Activated CD4-positive, alpha-beta memory T cell treated with anti-CD3 and anti-CD28 coated beads, Interleukin-2, amount 10 ng/mL, durations not matched to agents 7 days and 5 days (primary cell): ENCODE measurements at places on chromosomes 7 and 10. TPM values are rescaled to one million over a fixed set of nuclear protein-coding genes. Genes with fewer than 3 reads are reported as not detected.

DNA sequence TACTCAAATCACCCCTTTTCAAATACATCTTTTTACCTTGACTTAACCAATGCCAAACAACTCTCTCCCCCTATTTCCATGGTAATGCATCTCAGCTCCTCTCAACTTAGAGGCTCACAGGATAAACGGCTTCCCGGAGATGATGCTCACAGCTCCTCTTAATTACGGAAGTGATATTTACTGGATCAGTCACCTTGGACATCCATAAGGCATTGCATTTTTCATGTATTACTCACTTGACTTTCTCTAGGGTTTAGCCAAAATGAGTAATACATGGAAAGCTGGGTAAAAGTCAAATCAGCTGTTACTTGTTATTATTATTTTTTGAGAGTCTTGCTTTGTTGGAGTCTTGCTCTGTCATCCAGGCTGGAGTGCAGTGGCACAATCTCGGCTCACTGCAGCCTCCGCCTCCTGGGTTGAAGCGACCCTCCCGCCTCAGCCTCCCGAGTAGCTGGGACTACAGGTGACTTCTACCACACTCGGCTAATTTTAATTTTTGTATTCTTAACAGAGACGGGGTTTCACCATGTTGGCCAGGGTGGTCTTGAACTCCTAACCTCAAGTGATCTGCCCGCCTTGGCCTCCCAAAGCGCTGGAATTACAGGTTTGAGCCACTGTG is 73.3 kb upstream of the RHEB start:
- no peak for DNase-seq
- H3K4me1 ChIP-seq: no peaks in the 10 kb centered on the region
- no peaks in the 10 kb centered on the region for H3K36me3 ChIP-seq
- no peak overlapping the region for H3K27ac ChIP-seq

GRCh38 chr7:12089951-12090756 is 120.9 kb upstream of the TMEM106B start:
- DNase-seq: no peak
- H3K4me1 ChIP-seq: no peaks in the 10 kb centered on the region
- H3K4me3 ChIP-seq: no peak overlapping the region
- H3K27ac ChIP-seq: no peak overlapping the region

KCNIP2 gene
- 2.5 TPM for total RNA-seq

GRCh38 chr7:17408245-17408903 is 109.9 kb downstream of the AHR start:
- H3K4me1 ChIP-seq: peaks cover 5% of the 10 kb centered on the region
- no peaks in the 10 kb centered on the region for H3K36me3 ChIP-seq
- H3K4me3 ChIP-seq: no peak overlapping the region
- H3K27me3 ChIP-seq: no peaks in the 10 kb centered on the region

ABHD11 gene
- 13.7 TPM for total RNA-seq

- no peak overlapping the region for H3K27ac ChIP-seq
- no peak for DNase-seq
- H3K36me3 ChIP-seq: no peaks in the 10 kb centered on the region
- H3K4me1 ChIP-seq: no peaks in the 10 kb centered on the region
Observed at GRCh38 chr7:28823582-28823981, 134.5 kb downstream of the TRIL start.
